ENCODE measurements at places on chromosomes 7 and 10. TPM values are rescaled to one million over a fixed set of nuclear protein-coding genes. Genes with fewer than 3 reads are reported as not detected.

PLCE1 gene
- total RNA-seq: 2.5 TPM

ADCY1 gene
- 0.26 TPM for total RNA-seq

CALHM3 gene
- total RNA-seq: not detected

CLRN3 gene
- not detected for total RNA-seq

LRMDA gene
- 1.0 TPM for total RNA-seq

CFAP70 gene
- total RNA-seq: 1.2 TPM

NIPSNAP2 gene
- total RNA-seq: 28.2 TPM

ITGA8 gene
- 43.7 TPM for total RNA-seq

CCDC201 gene
- total RNA-seq: 0.03 TPM

YKT6 gene
- total RNA-seq: 123 TPM

SPRN gene
- total RNA-seq: 1.6 TPM

HOGA1 gene
- 1.4 TPM for total RNA-seq

CDHR1 gene
- total RNA-seq: under 0.01 TPM

GRID2IP gene
- total RNA-seq: not detected

MPP7 gene
- 0.92 TPM for total RNA-seq

SFTPA2 gene
- total RNA-seq: not detected

AGMO gene
- 5.5 TPM for total RNA-seq

PRSS37 gene
- total RNA-seq: not detected

FBXW4 gene
- 32.0 TPM for total RNA-seq

PRF1 gene
- not detected for total RNA-seq

ELAPOR2 gene
- 16.2 TPM for total RNA-seq

MMRN2 gene
- total RNA-seq: 6.2 TPM

TMEM176B gene
- not detected for total RNA-seq

OR9A2 gene
- total RNA-seq: not detected

JMJD1C gene
- 66.0 TPM for total RNA-seq

ABCB1 gene
- total RNA-seq: 1.5 TPM

PRLHR gene
- total RNA-seq: not detected

IFIT1B gene
- not detected for total RNA-seq
